ENCODE measurements at places on chromosomes 13 and 19.

GRCh38 chr13:80469105-80469852 lies 128.4 kb upstream of the SPRY2 start:
- DNase-seq = no peak

DNA sequence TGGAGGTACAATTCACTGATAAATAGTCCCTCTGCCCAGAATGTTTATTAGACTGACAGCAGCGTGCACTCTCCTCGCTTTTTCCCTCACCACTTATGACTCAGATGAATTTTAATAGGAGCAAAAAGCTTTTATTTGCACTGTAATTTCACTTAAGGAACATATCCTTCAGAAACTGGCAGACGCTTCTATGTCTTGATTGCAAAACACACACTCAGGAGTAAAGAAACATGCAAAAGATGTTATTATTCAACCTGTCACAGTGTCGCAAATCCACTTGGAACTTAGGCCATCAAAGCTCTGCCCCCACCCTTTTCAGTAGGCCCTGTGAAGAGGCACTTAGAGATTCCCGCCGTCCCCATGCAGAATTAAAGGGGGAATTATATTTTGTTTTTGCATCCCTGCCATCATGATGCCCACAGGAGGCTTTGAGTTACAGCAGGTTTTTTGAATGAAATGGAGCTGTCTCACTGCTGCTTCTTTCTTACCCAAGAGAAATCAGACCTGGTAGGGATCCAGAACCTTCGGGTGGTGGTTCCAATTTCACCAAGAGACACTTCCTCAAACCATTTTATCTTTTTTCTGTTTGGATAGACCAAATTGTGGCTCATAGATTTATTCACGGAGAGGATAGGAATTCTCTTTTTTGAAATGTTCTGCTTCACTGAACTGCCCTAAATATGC lies 74.5 kb downstream of the GGACT start:
- DNase-seq = no peak

GRCh38 chr13:111335298-111335697 lies 14.9 kb downstream of the TEX29 start:
- DNase-seq = peak; percentile 14

DNA sequence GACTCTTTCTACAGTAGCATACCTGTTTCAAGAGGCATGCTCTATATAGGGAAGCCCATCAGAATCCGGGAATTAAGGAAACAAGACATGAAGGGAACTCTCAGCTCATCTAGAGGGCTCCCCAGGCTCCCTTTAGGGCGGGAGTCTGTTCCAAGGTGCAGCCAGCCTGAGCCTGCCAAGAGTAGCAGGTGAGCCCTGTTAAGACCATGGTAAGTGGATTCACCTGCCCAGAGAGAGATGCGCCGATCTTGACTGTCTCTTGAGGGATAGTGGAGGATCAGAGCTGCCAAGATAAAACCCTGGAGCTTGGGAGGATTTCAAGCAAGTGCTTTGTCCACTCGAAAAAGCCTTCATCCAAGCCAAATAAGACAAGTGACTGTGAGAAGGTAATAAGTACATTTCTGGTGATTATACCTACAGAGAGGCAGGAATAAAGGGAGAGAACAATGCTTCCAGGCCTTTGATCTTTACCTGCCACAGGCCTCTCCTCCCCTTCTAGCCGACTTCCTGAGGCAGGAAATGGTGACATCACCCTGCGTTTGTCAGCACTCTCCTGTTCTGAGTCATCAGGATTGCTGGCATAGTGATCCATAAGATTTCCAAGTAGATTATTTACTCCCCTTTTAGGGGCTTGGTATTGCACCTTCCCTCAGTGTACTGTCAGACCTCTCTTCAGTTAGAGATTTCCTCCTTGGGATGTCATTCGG lies 31.5 kb downstream of the KLF5 start:
- no peak for DNase-seq

DNA sequence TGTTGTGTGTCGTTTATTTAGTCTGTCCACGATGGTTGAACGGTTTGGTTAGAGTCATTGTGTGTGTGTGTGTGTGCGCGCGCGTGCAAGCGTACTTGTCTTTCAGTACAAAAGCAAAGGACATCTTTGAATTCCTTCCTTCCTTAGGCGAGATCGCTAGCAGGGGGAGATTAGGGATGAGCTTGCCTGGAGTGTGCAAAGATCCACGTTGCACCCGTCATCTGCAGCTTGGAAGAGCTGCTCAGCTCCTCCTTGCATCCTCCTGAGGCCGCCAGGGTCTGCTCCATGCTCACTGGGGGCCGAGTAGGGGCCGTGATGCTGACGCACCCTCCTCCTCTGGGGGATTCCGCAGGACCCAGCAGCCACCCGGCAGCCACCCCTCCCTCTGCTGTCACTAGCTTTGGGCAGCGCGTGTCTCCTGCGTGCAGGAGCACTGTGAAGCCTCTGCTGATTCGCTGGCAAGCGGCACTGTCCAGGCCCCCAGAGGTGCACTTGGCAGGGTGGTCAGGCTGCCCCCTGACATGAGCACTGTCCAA lies 137.3 kb downstream of the KDM4B start:
- DNase-seq = no peak
